ENCODE measurements at places on chromosomes 3 and 15.

- DNase-seq, result no peak
Measured at GRCh38 chr3:39903253-39903652, 93.8 kb downstream of the MYRIP start.

DNA sequence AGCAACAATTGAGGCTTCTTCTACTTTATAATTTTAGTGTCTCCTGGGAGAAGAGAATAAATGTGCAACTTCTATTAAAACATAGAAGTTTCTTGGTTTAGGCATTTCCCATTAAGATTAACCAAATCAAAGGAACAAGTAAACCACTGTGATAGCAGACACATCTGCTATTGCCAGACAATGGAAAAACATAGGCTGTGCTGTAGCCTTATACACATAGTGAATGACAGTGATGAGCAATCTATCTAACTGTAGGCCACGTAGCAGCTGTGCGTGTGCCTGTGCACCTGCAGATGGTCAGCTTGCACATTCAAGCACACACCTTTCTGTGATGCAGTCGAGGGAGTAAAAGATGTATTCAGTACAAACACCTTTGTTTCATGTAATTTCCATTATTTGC, 32.7 kb downstream of the GNB4 start:
- DNase-seq, result no peak

- DNase-seq, result no peak
Measured at GRCh38 chr3:67462187-67462586, 192.2 kb downstream of the SUCLG2 start.

GRCh38 chr15:33730815-33731214, 237.5 kb upstream of the CHRM5 start:
- no peak for DNase-seq

- no peak for DNase-seq
Measured at GRCh38 chr3:24503616-24504113, 9.0 kb upstream of the THRB start.

Measured in body of pancreas (tissue), 4 donors.